ENCODE measurements at places on chromosomes 4 and X.

DNA sequence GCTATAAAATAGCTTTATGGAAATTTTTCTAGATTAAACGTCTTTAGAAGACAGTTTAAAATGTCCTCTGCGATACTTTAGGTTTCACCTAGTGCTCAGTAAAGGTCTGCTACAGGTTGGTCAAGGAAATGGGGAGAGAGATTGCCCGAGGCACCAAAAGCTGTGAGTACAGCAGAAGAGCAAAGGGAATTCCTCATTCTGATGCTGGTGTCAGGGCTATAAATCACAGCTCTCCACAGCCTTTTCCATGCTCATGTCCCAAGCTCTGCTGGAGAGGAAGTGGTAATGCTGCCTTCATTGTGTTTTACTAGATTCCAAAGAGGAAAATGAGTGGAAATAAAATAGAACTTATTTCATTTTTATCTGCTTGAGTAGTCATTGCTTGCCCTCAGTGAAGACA is 2060.4 kb downstream of the ARAP2 start:
- DNase-seq = no peak

DNA sequence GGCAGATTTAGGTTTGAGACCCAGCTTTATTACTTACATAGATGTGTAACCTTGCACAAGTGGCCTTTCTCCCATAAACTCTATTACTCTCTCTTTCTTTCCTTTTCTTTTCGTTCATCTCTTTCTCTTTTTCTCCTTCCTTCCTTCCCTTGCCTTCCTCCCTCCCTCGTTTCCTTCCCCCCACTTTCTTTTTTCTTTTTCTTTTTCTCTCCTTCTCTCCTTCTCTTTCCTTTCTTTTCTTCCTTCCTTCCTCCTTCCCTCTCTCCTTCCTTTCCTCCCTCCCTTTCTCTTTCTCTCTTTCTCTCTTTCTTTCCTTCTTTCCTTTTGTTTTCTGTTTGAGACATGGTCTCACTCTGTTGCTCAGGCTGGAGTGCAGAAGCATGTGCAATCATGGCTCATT is 526.4 kb upstream of the CXorf51A start:
- DNase-seq = no peak

- DNase-seq = no peak
Observed at GRCh38 chr4:183253451-183253850, 66.6 kb downstream of the CLDN22 start.

GRCh38 chrX:109739625-109740432 is 6.8 kb upstream of the ACSL4 start:
- DNase-seq = no peak

GRCh38 chr4:177128306-177128705 is 181.4 kb upstream of the NEIL3 start:
- DNase-seq = no peak

- no peak for DNase-seq
Observed at GRCh38 chr4:94595880-94596483, 144.2 kb downstream of the PDLIM5 start.

GRCh38 chr4:155854582-155855226 is 11.4 kb downstream of the ASIC5 start:
- DNase-seq = no peak

DNA sequence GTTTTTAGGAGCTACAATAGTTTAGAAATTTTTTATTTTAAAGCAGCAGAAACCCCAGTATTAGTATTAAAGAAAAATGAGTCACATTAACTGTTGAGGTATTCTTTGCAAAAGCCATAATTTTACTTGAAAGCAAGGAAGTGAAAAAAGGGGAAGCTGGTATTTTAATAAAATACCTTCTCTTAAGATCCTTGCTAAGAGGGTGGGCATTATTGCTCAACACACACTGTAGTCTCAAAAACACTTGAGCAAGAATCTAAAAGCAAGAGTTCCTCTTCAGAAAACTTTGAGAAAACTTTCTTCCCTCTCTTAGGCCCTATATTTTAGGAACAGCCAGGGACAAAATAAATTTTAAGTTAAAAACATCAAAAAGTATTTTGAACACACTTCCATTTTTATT is 259.4 kb upstream of the DIAPH2 start:
- DNase-seq = no peak

GRCh38 chrX:4661771-4662170 is 948.3 kb upstream of the PRKX start:
- DNase-seq = no peak

DNA sequence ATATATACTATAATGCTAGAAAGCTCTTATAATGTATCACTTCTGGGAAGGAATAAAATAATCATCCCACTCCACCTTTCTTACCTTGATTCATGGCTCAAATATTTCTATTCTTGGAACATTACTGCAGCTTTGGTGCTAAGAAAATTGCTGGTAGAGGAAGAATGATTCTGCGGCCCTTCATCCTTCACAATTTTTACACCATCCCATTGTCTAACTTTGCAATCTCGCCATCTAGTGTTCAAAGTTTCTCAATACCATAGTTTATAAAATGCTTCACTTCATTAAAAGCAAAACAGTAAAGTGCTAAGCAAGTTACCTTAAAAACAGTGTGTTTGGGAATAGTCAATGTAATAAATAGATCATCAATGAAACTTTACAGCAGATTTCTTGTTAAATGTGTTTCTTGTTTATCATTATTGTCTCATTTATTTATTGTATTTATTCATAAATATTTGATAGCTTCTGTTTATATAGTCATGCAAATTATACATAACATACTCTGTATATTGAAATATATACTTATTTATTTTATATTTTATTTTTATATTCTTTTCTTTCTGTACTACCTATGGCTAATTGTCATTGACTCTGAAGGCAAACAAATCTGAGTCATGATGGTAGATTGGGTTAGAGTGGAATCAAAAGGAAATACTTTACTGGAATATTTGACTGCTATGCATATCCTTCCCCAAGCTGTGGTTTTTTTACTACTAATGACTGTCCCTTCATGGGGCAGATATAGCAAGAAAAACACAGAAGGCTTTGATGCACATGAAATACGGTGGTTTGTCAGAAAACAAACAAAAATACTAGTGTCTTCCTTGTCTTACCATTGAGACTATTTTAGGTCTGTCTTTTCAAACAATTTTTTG is 390.7 kb downstream of the MAPK10 start:
- no peak for DNase-seq

DNA sequence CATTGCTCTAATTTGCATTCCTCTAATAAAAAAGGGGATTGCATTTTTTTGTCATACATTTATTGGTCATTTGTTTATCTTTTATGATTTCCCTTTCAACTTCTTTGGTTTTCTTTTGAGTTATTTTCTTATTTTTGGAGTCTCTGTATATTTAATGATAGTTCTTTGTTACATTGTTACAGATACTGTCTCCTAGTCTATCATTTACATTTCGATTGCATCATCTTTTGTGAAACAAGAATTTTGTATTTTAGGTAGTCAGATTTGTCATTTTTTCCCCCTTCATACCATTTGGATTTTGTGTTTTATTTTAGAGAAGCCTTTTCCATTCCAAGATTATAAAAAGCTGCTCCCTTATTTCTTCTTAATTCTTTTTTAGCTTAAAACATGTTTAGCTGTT is 37.1 kb downstream of the SNX25 start:
- DNase-seq = no peak

- no peak for DNase-seq
Observed at GRCh38 chr4:70863099-70863790, 23.6 kb upstream of the GRSF1 start.

- no peak for DNase-seq
Observed at GRCh38 chrX:43423876-43424275, 232.2 kb upstream of the MAOA start.

DNA sequence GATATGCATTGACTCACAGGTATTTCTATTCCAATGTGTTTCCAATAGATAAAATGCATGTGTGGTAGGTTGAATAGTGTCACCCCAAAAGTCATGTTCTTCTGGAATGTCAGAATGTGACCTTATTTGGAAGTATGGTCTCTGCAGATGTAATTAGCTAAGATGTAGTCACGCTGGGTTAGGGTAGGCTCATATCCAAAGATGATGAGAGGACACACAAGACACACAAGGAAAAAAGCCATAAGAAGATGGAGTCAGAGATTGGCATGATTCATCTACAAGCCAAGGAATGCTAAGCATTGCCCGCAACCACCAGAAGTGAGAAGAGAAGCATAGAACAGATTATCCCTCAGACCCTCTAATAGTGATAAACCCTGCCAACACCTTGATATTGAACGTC is 17.5 kb downstream of the ZNF330 start:
- DNase-seq = no peak

DNA sequence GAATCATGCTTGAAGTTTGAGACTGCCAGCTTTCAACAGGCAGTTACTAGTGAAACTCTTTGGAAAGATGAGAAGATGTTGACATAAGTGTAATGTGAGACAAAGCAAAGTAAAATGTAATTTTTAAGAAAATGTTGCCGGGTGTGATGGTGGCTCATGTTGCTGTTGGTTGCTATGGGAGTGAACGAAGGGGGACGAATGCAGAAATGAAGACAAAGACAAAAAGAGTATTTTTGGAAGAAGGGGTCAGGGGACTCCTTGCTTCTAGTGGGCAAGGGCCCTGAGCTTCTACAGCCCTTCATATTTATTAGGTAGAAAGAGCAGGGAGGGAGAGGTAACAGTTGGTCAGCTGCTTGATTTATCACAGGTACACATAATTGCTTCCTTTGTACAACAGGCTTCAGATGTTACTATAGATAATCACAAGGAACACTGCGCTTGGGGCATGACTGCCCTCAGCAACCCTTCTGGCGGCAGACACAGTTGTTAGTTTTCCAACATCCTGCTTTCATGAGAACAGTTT is 11.9 kb upstream of the UGDH start:
- DNase-seq = no peak

DNA sequence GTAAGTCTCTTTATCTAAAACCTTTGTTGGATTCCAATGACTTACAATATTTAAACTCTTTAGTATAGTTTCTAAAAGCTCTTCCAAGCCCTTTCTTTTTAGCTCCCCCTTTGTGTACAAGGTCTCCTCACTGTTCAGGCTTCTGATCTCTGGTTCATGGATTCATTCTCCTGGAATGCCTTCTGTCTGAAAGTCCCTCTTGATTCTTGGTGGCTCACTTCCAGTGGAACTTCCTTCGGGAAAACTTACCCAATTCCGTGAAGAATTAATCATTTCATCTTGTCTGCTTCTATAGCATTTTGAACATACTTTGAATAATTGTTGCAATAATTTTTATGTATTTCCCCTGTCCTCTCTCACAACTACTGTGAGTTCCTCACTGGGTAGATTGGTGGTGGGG is 3.6 kb downstream of the ARHGAP24 start:
- DNase-seq = no peak

DNA sequence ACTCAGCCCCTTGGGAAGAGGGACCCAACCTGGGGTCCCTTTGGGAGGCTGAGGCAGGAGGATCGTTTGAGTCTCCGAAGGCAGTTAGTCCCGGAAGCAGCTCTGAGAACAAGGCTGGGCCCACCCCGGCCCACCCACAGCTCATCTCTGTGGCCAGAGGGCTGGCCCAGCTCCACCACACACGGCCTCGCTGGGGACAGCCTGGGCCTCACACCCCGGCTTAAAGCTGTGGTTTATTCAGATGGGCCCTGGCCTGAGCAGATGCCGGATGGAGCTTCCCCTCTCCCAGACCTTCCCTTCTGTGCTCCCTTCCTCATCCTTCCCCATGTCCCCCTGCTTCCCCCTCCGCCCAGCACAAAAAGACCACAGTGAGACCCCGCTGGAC is 54.4 kb downstream of the FAM53A start:
- no peak for DNase-seq

DNA sequence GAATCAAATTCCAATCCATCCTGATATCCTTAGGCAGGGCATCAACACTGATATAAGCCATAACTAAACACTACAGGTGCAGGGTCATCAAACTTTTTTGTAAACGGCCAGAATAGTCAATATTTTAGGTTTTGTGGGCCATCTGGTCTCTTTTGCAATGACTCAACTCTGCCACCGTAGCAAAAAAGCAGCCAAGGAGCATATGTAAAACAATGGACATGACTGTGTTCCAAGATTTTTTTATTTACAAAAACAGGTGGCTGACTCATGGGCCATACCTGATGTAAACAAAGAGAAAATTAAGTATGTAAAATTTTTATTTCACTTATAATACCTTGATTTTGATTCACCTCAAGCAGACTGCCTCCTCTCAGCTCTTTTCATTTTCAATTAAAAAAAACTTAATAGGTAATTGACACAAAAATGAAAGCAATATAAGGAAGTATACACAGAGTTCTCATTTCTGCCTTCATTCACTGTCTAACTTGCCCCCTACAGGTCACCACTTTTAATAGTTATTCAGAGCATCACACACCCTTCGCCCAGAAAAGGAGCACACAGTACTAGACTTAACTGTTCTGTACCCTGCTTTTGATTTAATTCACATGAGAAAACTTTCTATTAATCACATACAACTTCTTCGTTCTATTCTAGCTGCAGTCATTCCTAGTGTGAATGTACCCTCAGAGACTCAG is 35.3 kb upstream of the GPM6B start:
- no peak for DNase-seq

DNA sequence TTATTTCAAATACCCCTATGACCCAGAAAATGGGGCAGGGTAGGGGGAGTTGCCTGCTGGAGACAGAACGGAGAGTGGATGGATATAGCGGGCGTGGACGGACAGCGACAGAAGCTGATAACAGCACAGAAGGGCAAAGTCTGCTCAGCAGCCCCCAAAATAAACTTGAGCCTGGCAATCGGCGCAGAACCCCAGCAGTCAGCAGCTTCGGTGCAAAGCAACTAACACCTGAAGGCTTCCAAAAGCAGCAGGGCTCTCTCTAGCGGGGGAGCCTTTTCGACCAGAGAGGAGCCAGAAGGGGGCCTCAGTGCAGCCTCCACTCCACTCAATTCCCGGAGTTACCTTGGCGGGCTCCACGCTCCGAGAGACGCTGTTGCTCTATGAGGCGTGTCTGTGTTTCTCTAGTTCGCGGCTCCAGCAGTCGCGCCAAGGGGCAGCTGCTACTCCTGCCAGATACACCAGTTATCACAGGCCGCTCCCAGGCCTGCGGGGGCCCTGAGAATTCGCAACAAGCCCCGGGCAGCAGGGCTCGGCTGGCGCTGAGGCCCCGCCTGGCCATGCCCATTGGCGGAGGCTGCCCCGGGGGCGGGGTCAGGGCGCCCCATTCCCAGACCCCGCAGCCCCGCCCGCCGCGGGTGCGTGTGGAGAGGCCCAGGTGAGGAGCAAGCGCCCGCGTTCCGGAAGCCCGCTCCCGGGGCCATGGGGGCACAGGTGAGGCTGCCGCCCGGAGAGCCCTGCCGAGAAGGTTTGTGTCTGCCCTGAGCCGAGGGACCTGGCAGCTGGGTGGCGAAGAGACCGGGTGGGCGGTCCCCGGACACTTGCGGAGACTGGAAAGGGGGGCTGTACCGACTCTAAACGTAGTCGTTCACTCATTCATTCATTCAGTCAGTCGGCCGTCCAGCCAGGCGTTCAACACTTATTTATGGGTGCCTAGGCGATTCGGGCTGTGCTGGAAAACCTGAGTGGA is at the start of the genes CNGA1 and NIPAL1:
TSS of gene CNGA1 (minus strand) at position 541 of the 967 bp plus-strand sequence. CDS start 63,992 bp downstream, outside the sequence.
TSS of gene NIPAL1 (plus strand) at position 632 of the 967 bp plus-strand sequence. CDS start at position 700, 68 bp downstream.
- peak; percentile 74 for DNase-seq

- no peak for DNase-seq
Observed at GRCh38 chr4:76754439-76754838, 143.5 kb downstream of the SOWAHB start.

- no peak for DNase-seq
Observed at GRCh38 chrX:97931586-97931985, 1047.9 kb downstream of the RPA4 start.

Measured in stimulated activated naive CD4-positive, alpha-beta T cell (primary cell).